GM23248 (cell line): ENCODE measurements at places on chromosomes 6 and 20.
A peak's percentile ranks its signal among the peaks of the same experiment; 100 is the strongest.

GRCh38 chr6:72784581-72784980 is 162.7 kb downstream of the KCNQ5 start:
- peak; percentile 80 for DNase-seq

GRCh38 chr6:30720738-30721197 is 616 bp downstream of the TUBB start:
- DNase-seq: peak; percentile 80

DNA sequence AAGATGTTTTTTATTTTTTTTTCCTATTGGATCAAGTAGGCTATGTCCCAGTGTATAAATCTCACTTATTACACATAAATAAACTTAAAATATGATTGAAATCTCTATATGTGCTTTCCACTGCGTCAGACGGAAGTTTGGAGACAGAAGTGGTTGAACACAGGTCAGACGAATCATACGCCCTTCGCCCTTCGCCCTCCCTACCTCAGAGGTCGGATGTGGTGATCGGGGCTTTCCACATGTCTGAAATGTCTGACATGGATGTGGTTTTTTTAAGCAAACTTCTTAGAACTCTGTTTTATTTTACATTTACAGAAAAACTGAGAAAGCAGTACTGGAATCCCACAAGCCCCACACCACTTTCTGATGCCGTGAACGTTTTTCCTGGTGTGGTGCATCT is 344.4 kb downstream of the THBS2 start:
- DNase-seq: no peak

- no peak for DNase-seq
Measured at GRCh38 chr6:90118069-90118468, 178.6 kb downstream of the BACH2 start.

- DNase-seq: no peak
Measured at GRCh38 chr6:18600255-18600654, 213.1 kb downstream of the RNF144B start.

GRCh38 chr6:2790588-2791449 is 25.6 kb downstream of the WRNIP1 start:
- peak; percentile 93 for DNase-seq

DNA sequence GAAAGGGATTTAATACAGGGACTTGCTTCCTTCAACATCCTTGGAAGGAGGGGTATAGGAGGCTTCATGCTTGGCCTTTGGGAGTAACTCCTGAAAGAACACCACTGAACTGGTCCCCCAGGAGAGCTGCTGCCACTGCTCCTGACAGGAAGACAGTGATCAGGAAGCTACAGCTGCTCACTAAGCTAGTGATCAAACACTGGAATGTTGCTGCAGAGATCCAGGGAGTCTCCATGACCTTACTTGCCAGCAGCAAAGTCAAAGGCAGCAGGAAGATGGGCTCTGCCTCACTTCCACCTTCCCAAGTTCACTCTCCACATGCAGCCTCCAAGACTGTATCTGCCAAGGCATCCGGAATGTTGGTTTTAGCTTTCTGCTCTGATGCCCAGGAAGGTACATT is 31.8 kb downstream of the PIM1 start:
- DNase-seq: no peak

- DNase-seq: peak; percentile 82
Measured at GRCh38 chr6:137823826-137824555, 43.1 kb upstream of the TNFAIP3 start.

- peak; percentile 36 for DNase-seq
Measured at GRCh38 chr6:138970159-138970558, 17.9 kb downstream of the REPS1 start.

GRCh38 chr20:60068509-60068908 is 110.3 kb downstream of the CDH26 start:
- DNase-seq: no peak

DNA sequence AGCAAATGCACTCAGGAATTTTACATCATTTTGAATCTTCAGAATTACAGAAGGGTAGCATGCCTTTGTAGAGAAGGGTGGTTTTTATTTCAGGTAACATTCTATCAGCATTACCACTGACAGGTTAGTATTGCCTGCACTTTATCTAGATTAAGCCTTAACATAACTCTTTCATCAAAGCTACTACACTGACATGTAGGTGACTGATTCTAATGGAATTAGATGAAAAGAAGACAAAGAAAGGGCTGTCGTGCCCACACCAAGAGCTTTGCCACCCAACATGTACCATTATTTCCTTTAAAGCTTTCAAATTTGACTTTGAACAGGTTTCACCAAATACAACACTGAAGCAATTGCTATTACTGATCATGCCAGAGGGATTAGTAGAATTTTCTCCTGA is 551.9 kb downstream of the EYS start:
- no peak for DNase-seq

DNA sequence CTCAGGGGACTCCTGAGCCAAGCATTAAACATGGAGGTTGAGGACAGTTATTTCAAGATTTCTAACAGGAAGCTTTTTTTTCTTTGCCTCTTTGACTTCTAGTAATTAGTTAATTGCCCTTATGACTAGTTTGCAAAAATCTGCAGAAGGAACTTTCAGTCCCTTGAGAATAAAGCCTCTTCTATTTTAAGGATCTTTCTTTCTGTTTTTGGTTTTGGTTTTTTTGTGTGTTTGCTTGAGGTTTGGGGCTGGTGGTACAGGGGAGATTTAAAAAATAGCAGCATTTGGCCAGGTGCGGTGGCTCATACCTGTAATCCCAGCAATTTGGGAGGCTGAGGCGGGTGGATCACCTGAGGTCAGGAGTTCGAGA is 259.3 kb downstream of the BMP7 start:
- DNase-seq: no peak

DNA sequence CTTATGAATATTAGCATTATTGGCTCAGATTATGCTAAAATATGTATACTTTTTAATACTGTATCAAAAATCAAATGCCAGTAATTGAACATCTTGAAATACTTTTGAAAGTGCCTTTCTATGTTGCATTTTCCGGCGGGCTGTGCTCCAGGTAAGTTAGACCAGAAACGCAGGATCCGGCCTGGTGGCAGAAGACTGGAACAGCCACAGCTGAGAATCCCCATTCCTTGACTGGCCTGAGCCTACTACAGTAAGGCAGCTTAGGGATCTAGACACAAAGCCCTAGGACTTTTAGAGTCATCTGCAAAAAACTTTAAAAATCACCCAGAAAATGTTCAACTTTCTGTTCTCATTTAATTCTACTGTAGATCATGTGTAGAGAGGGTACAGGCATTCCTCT is 138.8 kb upstream of the C6orf118 start:
- no peak for DNase-seq

GRCh38 chr20:3046677-3047462 is 1.0 kb downstream of the MRPS26 start:
- no peak for DNase-seq

DNA sequence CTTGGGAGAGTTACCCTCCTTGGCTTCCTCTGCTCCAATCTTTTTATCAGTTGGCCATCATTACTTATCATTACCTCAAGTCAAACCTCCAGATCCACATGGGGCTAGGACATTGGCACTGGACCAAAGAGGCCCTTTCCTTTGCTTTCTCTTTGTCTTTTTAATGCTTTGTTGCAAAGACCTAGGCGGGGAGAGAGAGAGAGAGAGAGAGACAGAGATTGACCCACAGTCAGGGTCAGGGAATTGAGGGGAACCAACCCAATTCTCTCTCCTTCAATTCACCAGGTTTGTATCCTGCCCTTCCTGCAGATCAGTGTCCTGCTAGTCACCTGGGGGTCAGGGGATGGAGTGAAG is 3.5 kb upstream of the VEGFA start:
- DNase-seq: no peak

DNA sequence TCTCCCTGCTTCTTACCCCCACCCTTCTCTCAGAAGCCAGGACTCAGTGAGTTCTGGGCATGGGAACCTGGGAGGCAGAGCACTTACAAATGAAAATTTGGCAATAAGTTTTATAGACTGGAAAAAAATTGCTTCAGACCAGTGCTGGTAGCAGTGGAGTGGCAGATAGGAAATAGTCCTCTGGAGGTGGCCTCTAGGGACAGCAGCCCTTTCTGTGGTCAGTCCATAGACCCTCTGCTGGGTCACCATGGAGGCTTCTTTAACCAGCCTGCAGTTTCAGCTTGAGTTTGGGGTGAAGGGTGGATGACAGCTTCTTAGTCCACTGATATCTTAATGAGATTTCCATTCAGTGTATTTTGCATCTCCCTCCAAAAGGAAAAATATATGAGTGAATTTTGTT is 179.1 kb downstream of the ARID1B start:
- DNase-seq: peak; percentile 31

DNA sequence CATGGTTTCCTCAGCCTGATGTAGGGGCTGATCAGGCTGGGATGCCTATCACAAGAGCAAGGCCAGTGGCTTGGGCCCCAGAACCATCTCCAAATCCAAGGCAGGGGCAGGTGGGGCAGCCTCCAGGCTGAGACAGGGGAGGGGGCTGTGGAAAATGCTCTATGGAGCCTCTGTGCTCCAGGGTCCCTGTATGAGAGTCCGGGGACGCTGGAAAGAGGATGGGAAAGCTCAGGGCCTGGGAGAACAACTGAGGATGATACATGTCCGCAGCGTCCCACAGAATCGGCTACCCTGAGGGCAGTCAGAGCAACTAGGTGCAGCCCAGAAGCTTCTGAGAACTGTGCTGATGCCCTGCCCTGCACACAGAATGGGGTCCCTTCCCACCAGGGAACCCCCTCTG is 43.4 kb downstream of the CPXM1 start:
- no peak for DNase-seq

GRCh38 chr20:33130568-33131061 is 37.3 kb upstream of the BPIFA2 start:
- peak; percentile 92 for DNase-seq

DNA sequence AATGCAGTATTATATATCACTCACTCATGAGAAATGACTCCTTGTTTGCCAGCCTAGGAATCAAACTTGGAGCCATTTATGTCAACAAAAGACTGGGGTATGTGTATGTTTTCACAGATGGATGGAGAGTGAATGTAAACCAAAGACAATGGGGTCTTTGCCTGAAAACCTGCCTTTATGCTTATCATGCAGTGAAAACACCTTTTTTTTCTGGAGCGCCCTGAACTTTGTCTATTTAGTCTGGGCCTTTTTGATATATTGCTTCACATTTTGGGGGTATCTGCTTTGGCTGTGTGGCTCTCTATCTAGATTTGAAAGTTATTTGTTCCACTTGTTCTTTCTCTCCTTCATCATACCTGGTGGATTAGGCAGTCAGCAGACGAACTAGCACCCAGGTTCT is 848.5 kb upstream of the FLRT3 start:
- no peak for DNase-seq

- no peak for DNase-seq
Measured at GRCh38 chr20:32969356-32970114, 34.7 kb downstream of the SUN5 start.
